Type B pancreatic cell (in vitro differentiated cells): ENCODE measurements at places on chromosomes 16 and 17.

DNA sequence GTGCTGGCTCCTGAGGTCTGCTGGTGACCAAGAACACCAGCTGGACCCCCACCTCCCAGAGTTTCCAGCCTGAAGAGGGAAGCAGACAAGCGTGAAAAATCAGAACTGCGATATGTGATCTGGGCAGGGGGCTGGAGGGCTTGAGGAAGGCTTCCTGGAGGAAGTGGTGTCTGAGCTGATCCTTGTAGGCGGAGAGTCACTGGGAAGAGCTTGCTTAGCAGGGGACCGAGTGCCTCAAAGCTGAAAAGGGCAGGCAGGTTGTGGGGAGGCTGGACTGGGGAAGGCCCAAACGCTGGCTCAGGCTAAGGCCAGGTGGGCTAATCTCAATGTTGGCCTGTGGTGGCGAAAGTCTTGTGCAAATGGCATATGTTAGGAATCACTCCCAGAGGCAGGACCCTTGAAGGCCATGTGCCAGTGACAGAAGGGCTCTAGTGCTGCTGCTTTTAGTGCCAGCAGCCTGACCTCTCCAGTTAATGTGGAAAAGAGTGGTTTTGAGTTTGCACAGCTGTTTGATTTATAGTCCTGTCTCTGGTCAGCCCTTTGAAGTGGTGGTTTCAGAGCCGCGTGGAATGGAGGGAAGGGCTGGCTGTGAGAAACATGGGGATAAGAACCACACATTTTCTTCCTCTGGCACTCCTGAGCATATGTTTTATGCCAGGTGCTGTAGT lies 85.3 kb upstream of the LGALS9 start:
- DNase-seq: no peak
- peaks cover 22% of the 10 kb centered on the region for H3K4me1 ChIP-seq
- H3K27me3 ChIP-seq: no peaks in the 10 kb centered on the region
- no peaks in the 10 kb centered on the region for H3K36me3 ChIP-seq

DNA sequence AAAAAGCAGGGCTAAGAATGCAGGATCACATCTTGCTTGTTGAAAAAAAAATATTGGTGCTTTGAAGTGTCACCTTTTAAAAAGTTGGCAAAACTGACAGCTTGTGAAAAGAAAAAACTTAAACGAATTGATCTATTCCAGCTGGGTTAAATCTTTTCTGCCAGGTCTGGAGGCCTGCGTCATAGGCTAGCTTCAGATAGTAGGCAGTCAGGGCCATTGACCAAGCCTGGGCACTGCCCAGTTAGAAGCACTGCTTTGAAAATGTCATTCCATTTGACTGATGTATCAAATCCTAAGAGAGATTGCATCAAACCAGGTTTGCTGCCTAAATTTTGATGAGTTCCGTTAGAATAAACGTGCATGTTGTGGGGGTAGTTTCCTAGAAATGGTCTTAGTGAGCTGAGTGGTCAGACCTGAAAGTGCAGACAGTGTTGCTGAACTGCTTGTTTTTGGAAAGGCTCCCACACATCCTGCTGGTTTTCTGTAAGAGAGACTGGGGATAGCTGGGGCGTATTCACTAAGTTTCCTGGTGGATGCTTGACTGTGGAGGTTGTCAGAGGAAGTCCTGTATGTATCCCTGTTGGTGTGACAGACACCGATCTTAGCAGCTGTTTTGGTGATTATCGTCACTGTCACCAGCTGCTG lies 38.8 kb downstream of the NUP88 start:
- no peaks in the 10 kb centered on the region for H3K4me1 ChIP-seq
- H3K36me3 ChIP-seq: peaks cover 31% of the 10 kb centered on the region
- H3K27ac ChIP-seq: no peak overlapping the region
- DNase-seq: no peak
- no peak overlapping the region for H3K4me3 ChIP-seq

DNA sequence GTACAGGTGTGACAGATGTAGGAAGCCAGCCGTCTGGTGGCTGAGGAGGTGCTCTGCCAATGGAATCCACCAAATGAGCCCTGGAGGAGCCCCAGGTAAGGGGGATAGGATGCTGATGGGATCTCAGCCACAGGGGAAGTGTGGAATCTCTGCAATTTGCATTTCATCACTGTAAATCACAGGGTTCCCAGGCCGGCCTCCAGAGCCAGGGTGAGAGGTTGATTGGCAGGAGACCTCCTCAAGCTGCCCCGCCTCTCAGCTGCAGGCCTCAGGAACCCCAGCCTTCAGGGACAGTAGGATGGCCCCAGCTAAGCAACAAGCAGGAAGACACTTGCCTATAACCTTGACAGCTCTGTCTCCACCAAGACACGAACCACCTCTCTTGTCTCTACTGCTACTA lies 39.4 kb downstream of the RTN4RL1 start:
- no peaks in the 10 kb centered on the region for H3K36me3 ChIP-seq
- no peak overlapping the region for H3K27ac ChIP-seq
- H3K4me3 ChIP-seq: no peak overlapping the region
- H3K4me1 ChIP-seq: peaks cover under 1% of the 10 kb centered on the region
- peaks cover 2% of the 10 kb centered on the region for H3K27me3 ChIP-seq
- no peak for DNase-seq

- H3K36me3 ChIP-seq: no peaks in the 10 kb centered on the region
- no peak overlapping the region for H3K4me3 ChIP-seq
- no peak overlapping the region for H3K27ac ChIP-seq
- DNase-seq: no peak
These were observed 79.6 kb downstream of the GAS7 start for GRCh38 chr17:10118788-10119130.
